SK-N-MC (cell line): ENCODE measurements at places on chromosomes 1 and 21.

GRCh38 chr1:26164036-26164860 is 4.5 kb downstream of the C1orf232 start:
- no peak for DNase-seq

DNA sequence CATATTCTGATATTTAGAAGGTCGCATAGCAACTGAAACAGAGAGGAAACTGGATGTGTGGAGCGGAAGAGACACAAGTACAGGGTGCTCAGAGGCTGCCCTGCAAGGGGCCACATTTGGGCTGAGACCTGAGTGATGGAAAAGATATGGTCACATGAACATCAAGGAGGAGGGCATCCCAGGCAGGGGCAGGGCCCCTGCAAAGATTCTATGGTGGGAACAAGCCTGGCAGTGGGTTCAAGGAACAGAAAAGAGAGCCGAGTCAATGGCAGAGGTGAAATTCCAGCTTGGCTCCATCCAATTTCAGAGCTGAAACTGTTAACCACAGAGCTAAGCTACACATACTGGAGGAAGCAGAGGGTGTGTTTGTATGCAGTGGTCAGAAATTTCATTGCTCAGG is 227.7 kb downstream of the PRDM2 start:
- DNase-seq: no peak

DNA sequence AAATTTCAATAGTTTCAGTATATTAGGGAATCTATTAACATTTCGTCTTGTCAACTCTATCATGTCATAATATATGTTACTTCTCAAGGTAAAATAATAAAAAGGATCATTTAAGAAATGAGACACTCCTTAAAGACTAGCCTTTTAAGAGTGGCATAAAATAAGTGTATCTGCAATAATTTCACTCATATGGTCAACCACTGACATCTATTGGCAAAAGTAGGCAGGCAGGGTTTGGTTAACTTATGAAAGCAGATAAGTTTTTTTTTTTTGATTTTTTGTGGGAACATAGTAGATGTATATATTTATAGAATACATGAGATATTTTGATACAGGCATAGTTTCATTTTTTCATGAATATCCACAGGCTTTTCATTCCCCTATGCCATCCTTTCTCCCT is 5.5 kb upstream of the RGS21 start:
- peak; percentile 59 for DNase-seq

GRCh38 chr1:6260433-6260934 is 414 bp downstream of the GPR153 start:
- no peak for DNase-seq

DNA sequence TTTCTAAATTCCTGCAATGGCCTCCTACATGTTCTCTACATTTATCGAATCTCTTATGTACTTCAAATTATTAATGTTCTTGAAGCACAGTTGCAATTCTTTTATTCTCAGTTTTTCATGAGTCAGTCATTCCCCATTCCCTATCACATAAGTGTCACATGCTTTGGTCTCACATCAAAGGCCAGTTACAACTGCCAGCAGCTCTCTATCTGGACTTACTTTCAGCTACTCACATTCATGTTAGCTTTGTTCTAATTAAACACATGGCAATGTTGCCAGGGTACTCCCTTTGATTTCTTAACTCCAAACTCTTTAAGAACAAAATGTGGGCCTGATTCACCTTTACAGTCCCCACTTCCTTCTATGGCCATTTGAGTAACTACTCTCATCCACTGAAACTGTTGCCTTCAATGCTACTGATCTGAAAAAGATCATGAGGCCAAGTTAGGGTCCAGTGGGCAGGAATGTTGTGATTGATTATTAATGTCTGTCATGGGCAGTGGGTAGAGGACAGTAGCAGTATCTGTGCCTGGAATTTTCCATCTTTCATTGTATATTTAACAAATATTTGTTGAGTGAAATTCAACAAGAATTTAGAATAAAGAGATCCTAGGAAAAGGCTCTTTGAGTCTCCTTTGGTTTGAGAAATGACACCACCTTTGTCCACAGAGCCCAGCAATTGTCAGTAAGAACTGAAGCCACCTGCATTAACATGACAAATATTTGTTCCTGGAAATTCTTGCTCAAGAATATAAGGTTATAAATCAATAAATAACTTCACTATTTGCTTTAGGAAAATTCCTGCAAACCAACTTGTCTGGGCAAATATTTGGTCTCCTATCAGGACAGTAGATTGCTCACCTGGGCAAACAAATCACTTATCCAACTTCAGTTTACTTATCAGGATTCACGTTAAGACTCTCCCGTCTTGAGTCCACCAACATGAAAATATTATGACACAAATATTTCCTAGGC is 153.6 kb upstream of the SAMSN1 start:
- DNase-seq: no peak

GRCh38 chr1:229694053-229694693 is 68.1 kb downstream of the URB2 start:
- DNase-seq: no peak

GRCh38 chr1:214974002-214974401 is 108.5 kb upstream of the KCNK2 start:
- DNase-seq: no peak

GRCh38 chr1:55049914-55050278 is 10.5 kb downstream of the PCSK9 start:
- no peak for DNase-seq

GRCh38 chr1:21685946-21686678 is 17.0 kb upstream of the RAP1GAP start:
- DNase-seq: no peak

DNA sequence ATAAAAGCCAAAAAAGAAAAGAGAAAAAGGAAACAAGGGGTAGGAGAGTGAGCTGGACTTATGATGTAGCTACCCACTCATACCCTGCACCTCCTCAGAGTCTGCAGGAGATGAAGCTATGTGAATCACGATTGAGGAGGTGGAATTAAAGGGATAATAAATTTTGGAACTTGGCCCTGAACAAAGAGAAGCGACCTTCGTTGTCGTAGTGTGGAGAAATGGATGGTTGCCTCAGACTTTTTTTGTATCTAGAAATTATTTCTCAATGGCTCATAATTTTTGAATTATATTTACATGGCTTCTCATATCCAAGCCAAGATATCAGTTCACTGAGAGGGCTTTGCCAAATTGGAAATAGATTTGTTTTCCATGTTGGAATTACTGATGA is 37.8 kb upstream of the SIPA1L2 start:
- no peak for DNase-seq

DNA sequence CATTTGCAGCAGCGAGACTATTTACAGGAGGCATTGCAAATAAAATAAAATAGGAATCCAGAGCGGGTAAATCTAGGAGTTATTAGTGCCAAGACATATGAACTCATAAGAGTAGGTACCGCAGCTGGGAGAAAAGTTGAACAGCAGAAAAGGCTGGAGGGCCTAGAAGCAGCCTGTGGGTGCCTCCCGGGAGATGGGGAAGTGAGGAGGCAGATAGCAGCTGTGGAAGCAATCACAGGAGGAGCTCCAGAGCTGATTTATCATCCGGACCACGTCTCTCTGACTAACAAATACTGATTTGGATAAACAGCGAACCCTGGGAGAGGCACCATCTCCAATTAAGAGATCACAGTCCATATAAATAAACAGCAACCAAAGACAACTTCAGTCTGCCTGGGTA is 64.6 kb downstream of the BRINP2 start:
- DNase-seq: no peak

- no peak for DNase-seq
These were observed 27.5 kb upstream of the COL9A2 start for GRCh38 chr1:40344597-40344996.

DNA sequence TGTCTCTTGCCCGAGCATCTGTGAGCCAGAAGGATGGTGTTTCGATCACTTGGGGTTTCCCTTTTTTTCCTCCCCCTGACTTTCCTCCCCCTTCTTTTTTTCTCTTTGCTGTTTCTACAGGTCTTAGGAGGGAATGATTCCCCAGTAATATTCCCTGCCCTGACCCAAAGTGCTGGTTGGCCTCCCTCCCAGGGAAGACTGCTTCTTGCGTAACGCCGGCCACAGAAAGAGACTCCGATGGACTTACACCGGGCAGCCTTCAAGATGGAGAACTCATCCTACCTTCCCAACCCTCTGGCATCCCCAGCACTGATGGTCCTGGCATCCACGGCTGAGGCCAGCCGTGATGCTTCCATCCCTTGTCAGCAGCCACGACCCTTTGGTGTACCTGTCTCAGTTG is 6.8 kb downstream of the RNF220 start:
- no peak for DNase-seq

- no peak for DNase-seq
These were observed 107.1 kb upstream of the BMP8A start for GRCh38 chr1:39384305-39384704.

DNA sequence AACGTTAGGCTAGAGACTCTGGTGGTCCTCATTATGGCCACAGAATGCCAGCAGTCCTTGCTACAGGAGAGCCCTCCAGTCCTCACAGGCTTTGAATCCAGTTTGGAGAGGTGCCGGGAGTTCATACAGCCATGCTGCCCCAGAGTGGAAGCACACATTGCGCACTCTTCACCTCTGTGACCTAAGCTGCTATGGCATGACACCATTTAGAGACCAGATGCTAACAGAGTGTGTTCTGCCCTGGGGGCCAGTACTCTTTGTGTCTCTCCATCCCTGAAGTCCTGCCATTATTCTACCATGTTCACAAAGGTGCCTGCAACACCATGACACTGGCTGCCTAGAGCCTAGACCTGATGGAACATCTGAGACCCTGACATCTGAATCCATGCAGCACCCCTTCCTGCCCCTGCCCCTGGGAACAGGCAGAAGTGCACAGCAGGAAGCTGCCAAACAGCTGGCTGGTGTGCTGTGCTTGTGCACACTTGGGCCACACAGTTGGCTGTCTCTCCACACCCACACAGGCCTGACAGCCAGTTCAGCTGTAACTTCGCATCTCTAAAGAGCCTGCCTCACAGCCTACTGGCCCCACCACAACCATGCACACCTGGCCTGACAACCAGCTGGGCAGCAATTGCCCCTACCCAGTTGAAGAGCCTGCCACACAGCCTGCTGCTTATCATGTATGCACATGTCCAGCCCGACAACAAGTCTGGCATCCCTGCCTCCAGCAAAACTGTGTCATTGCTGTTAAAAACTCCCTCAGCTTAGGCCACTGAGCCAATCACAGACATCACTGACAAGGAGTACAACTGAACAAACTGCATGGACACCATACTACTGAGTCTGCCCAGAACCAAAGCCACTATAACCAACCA is 49.1 kb downstream of the MCOLN2 start:
- DNase-seq: no peak

- no peak for DNase-seq
These were observed 86.4 kb downstream of the BCAR3 start for GRCh38 chr1:93595266-93595665.

- DNase-seq: no peak
These were observed 7.3 kb upstream of the UAP1 start for GRCh38 chr1:162554258-162554657.

- DNase-seq: no peak
These were observed 25.0 kb downstream of the PTPN22 start for GRCh38 chr1:113846391-113847035.

GRCh38 chr1:73789965-73790364 is 408.0 kb downstream of the LRRIQ3 start:
- DNase-seq: no peak

GRCh38 chr1:34320053-34320669 is 143.5 kb downstream of the C1orf94 start:
- no peak for DNase-seq

- no peak for DNase-seq
These were observed 14.1 kb upstream of the RAB42 start for GRCh38 chr1:28577738-28578536.

- DNase-seq: no peak
These were observed 86.4 kb upstream of the SSX2IP start for GRCh38 chr1:84776639-84777038.

DNA sequence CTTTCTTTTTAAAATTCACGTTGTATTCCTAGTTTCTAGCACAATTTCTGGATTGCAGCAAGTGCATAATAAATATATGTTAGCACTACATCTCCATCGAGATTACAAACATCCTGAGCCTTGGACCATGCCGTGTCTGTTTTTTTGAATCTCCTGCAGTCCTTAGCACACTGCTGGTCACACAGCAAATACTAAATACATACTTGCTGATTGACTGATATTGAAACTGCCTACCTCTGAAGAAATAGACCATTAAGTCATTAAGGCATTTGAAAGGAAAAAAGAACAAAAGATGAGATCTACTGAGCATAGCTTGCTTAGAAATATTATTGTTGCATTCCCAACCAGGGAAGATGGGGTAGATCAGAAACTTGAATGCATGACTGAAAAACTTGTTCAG is 369.1 kb downstream of the PTBP2 start:
- DNase-seq: no peak

GRCh38 chr1:29123053-29123886 is 433 bp downstream of the TMEM200B start:
- DNase-seq: no peak

GRCh38 chr1:41804176-41804575 is 114.5 kb downstream of the HIVEP3 start:
- DNase-seq: no peak

DNA sequence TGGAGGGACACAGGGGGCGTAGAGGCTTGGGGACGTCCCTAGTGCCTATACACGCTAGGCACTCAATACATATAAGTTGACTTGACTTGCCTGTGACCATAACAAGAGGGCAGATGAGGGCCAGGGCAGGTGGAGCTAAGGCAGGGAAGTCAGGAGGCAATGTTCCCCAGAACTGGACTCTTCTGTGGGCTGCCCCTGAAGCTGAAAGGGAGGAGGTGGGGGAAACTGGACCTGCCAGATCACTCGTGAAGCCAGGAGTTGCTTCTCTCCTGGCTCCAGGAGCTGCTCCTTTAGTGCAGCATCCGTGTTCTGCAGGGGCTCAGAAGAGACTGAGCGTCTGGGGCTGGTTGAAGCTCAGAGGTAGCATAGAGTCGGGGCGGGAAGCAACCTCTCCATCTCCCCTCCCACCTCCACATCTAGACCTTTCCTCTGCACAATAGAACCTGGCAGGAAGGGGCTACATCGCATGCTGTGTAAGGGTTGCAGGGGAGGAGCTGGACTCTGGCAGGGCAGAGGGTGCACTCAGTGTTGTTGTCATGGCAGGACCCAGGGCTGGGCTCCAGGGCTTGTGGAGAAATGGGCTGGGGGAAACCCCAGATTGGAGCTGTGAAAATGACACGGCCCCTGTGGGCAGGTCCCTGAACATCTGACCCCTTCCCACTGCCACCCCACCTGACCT is 2.9 kb upstream of the SEMA4A start:
- DNase-seq: no peak

DNA sequence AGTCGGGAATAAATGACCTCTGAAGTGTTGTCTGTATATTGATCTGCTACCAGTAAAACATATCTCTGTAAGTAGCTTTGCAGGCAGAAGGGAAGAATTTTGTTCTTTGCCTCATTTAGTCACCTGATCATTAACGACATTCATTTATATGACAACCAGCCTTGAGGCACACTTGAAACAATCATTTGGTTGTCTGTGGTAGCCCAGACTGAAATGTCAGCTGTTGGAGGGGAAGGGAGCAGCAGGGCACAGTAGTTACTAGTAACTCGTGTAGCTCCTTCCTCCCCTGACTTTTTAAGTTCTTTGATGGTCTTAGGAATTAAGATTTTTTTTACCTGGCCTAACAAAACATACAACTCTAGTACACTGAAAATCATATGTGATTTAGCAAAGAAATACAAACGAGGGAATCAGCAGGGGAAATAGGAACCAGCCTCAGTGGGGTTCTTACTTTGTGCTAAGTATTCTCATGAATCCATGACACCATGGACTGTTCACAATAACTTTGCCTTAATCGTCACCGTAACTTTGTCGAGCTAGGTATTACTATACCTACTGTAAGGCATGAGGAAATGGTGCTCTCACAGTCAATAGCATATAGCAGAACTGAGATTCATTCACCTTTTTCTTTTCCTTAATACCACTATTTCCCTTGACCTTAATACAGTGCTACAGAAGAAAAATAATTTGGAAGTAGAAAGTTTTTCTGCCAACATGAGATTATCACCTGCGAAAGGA is 6.4 kb downstream of the IL12RB2 start:
- DNase-seq: no peak
